ENCODE measurements at places on chromosomes 2 and 18. TPM values are rescaled to one million over a fixed set of nuclear protein-coding genes. Genes with fewer than 3 reads are reported as not detected.
A peak's percentile ranks its signal among the peaks of the same experiment; 100 is the strongest.

- no peak for DNase-seq
These were observed 4.7 kb upstream of the TGFA start for GRCh38 chr2:70558195-70558808.

The C2orf66 gene
- 0.37 TPM for polyA plus RNA-seq

The RAB6C gene
- polyA plus RNA-seq = 0.72 TPM

DNA sequence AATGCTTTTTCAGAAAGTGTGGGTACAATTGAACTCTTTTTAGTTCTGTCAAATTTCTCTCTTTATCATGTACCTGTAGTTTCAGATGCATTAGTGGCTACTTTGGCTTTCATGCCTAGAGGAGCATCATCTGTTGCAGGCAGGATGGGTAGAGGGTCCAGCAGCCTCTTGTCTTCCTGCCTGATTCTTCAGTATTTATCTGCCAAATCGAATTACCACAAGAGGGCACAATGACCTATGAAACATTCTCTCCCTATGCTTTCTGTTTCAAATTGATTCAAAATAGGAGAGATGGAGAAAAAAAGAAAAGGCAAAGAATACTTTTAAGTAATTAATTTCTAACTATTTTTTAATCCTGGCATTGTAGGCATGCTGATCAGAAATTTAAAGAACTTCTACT is 477.2 kb downstream of the TRIB2 start:
- DNase-seq = peak; percentile 7

The UPP2 gene
- polyA plus RNA-seq = 10.0 TPM
